Activated T-cell treated with anti-CD3 and anti-CD28 coated beads, Interleukin-2, amount 50 U/mL, for 72 hours (primary cell): ENCODE measurements at places on chromosomes 16 and 17. TPM values are rescaled to one million over a fixed set of nuclear protein-coding genes. Genes with fewer than 3 reads are reported as not detected.
A peak's percentile ranks its signal among the peaks of the same experiment; 100 is the strongest.

DNA sequence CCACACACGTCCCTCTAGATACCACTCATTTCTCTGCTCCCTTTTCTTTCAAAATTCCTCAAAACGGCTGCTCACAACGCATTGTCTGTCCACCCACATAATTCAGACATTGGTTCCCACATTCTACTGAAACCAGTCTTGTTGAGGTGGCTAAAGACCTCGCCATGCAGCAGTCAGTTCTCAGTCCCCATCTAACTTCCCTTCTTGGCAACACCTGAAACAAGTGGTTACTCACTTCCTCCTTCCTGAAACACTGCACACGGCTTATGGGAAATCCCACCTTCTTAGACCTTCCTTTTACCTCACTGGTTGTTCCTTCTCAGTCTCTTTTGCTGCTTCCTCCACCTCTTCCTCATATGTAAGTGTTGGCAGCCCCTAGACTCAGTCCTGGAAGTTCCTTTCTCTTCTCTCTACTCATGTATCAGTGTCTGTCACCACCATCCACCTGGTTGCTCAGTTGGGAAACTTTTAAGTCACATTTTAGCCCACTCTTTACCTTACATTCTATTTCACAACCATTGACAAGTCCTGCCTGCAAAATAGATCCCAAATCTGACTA, 277.1 kb downstream of the CEP112 start:
- DNase-seq = peak; percentile 21
- peak overlapping the region; percentile 64 for H3K4me3 ChIP-seq
- H3K36me3 ChIP-seq = peaks cover 23% of the 10 kb centered on the region
- H3K4me1 ChIP-seq = peaks cover 19% of the 10 kb centered on the region

GRCh38 chr16:49311823-49312222, 30.2 kb upstream of the CBLN1 start:
- DNase-seq = no peak
- H3K4me1 ChIP-seq = no peaks in the 10 kb centered on the region
- no peaks in the 10 kb centered on the region for H3K27me3 ChIP-seq

DNA sequence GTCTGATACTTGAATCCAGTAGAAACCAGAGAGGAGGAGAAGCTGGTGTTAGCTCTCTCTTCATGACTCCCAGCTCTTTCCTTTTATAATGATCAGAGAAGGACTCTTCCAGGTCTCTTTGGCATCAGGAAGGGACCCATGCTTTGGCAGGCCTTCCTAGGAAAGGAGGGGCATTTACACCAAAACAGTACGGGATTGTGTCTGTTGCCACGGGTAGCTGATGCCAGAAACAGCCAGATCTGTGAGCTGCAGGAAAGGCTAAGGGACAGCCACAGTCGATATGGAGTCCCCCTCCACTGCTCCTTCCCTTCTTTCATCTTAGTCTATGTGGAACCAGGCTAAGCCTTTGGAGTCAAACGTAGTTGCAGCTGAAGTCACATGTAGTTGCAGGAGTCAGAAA, 9.3 kb downstream of the CEP295NL start:
- no peak overlapping the region for H3K27ac ChIP-seq
- H3K27me3 ChIP-seq = no peaks in the 10 kb centered on the region
- H3K36me3 ChIP-seq = no peaks in the 10 kb centered on the region
- no peak overlapping the region for H3K4me3 ChIP-seq

DNA sequence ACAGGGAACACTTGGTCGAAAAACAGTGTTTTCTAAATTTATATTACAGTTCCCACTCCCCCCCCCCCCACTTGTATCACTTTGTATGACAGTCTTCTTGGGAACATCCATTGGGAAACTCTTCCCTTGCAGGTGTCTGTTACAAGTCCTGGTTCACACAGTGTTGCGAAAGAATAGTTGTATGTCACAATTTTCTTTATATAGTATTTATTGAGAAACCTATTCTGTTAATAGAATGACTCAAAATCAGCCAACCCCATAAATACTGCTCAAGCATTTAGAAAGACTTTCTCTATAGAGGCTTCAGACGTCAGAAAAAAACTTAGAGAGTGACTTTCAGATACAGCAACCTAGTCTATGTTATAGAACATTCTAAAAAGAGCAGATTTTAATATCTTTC, 414.4 kb downstream of the WWOX start:
- no peaks in the 10 kb centered on the region for H3K27me3 ChIP-seq
- H3K4me3 ChIP-seq = no peak overlapping the region
- no peaks in the 10 kb centered on the region for H3K36me3 ChIP-seq
- no peaks in the 10 kb centered on the region for H3K4me1 ChIP-seq
- H3K27ac ChIP-seq = no peak overlapping the region

DNA sequence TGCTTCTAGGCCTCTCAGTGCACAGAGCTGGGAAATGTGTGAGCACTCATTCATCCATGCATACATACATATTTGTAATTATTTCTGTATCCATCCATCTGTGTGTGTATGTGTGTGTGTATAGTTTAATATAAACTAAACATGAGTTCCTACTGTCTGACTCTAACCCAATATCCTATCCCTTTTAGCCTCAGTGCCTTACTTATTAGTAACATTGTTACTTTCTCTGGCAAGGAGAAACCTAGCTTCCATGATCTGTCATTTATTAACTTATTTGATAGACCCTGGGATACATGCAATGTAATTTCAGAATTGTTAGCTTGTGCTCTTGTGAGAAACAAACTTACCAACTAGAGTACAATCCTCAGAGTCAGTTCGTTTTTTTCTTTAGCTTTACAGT, 59.0 kb upstream of the WSCD1 start:
- no peak overlapping the region for H3K4me3 ChIP-seq
- H3K4me1 ChIP-seq = no peaks in the 10 kb centered on the region
- peaks cover 22% of the 10 kb centered on the region for H3K27me3 ChIP-seq
- DNase-seq = no peak
- H3K36me3 ChIP-seq = no peaks in the 10 kb centered on the region
- no peak overlapping the region for H3K27ac ChIP-seq

DNA sequence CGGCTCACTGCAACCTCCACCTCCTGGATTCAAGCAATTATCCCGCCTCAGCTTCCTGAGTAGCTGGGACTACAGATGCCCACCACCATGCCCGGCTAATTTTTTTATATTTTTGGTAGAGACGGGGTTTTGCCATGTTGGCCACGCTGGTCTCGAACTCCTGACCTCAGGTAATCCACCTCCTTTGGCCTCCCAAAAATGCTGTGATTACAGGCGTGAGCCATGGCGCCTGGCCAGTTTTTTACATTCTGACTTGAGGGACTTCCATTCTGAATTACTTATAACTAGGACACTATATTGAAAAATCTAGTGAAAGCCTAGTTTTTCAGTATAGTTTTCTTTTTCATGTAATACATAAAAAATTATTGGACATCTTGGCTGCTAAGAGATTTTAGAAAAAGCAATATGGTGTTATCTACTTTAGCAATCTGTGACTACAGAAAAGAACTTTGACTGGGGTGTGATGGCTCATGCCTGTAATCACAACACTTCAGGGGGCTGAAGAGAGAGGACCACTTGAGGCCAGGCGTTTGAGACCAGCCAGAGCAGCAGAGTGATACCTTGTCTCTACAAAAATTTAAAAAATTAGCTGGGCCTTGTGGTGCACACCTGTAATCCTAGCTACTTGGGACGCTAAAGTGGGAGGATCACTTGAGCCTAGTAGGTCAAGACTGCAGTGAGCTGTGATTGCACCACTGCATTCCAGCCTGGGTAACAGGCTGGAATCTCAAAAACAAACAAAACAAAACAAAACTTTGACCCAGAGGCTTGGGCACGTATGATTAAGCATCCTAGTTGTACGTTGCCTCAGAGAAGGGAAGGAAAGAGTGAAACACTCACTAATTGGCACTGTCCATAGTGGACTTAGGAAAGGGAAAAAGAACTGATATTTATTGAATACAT, 26.8 kb upstream of the GOSR1 start:
- no peak overlapping the region for H3K4me3 ChIP-seq
- H3K27me3 ChIP-seq = no peaks in the 10 kb centered on the region
- H3K36me3 ChIP-seq = peaks cover 26% of the 10 kb centered on the region
- no peak for DNase-seq
- no peaks in the 10 kb centered on the region for H3K4me1 ChIP-seq

DNA sequence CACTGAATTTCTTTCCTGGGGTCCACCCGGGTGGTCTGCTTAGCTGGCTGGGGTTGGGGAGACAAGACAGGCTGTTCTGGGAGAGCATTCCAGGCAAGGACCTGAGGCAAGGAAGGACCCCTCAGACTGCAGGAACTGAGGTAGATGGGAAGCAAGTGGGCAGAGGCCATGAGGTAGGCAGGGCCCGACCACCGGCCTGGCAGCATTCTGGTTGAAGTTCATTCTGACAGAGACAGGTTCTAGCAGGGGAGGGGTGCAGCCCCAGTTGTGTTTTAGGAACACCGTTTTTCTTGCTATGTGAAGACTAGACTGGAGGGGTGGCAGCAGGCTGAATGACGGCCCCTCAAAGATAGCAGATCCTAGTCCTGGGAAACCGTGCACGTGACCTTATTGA, 17.5 kb downstream of the B9D1 start:
- no peak for DNase-seq
- H3K36me3 ChIP-seq = no peaks in the 10 kb centered on the region
- H3K27me3 ChIP-seq = peaks cover 16% of the 10 kb centered on the region
- H3K4me3 ChIP-seq = no peak overlapping the region
- H3K27ac ChIP-seq = no peak overlapping the region

DNA sequence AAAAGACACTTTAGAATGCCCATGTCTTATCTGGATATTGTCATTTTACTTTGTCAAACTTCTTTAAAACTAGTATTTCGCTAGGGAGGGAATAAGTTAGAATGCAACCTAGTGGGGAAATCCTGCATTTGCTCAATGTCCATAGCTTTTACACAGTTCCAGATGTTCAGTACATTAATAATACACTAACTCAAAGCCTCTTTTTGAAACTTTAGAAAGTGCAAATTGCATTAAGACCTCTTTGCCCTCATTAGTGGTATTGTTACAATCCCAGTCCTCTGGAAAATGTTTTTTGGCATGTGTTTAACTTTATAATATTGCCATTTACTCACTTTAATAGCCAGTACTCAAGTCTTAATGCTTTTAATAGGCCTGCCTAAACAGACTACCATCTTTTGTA, 106.8 kb downstream of the BRIP1 start:
- H3K4me3 ChIP-seq = no peak overlapping the region
- H3K4me1 ChIP-seq = peaks cover 5% of the 10 kb centered on the region
- no peaks in the 10 kb centered on the region for H3K27me3 ChIP-seq
- peaks cover 11% of the 10 kb centered on the region for H3K36me3 ChIP-seq
- DNase-seq = no peak
- no peak overlapping the region for H3K27ac ChIP-seq

The C17orf100 gene
- 1.8 TPM for total RNA-seq

DNA sequence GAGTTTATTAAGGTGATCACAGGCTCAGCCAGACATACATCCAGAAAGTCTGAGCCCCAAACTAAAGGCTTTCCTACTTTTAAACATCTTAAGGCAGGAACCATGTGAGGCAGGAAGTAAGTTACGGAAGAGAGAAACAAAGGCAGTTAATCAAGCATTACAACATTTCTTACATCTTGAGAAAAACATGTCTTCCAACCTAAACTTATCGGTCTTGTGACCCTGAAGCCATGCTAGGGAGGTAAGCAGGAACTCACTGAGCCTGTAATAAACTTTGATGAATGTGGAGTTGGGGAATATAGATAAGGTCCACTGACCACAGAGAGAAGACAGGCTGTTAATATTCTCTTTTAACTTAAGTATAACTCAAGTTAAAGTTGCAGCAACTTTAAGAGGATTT, 3.5 kb upstream of the ACSM3 start:
- H3K27me3 ChIP-seq = no peaks in the 10 kb centered on the region
- no peak overlapping the region for H3K27ac ChIP-seq
- peaks cover 14% of the 10 kb centered on the region for H3K36me3 ChIP-seq
- DNase-seq = no peak

The MYOCD gene
- not detected for total RNA-seq

DNA sequence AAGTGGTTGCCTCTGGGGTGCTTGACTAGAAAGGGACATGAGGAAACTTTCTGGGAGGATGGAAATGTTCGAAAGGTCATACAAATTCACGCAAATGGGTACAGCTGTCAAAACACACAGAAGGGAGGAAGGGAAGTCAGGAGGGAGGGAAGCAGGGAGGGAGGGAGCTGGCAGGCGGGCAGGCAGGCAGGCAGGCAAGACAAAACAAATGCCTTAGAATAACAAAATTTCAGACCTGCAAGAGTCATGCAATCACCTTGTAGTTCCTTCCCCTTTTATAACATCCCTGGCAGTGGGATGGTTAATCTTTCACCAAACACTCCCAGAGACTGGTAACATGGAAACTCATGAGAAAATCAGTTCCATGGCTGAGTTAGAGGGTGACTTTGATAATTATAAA, 189.2 kb downstream of the STX8 start:
- peaks cover 9% of the 10 kb centered on the region for H3K4me1 ChIP-seq
- H3K27ac ChIP-seq = no peak overlapping the region
- H3K36me3 ChIP-seq = peaks cover 3% of the 10 kb centered on the region
- no peak overlapping the region for H3K4me3 ChIP-seq
- no peak for DNase-seq
- H3K27me3 ChIP-seq = no peaks in the 10 kb centered on the region

GRCh38 chr16:53053967-53054669, 673 bp upstream of the CHD9 start:
- DNase-seq = peak; percentile 17
- H3K27ac ChIP-seq = peak overlapping the region; percentile 62

- no peak overlapping the region for H3K4me3 ChIP-seq
- no peak for DNase-seq
- H3K36me3 ChIP-seq = peaks cover 28% of the 10 kb centered on the region
- peak overlapping the region; percentile 55 for H3K27ac ChIP-seq
- H3K4me1 ChIP-seq = no peaks in the 10 kb centered on the region
Observed at GRCh38 chr16:14608604-14609003, 21.5 kb downstream of the PARN start.

GRCh38 chr17:76535788-76536510, 1.6 kb downstream of the CYGB start:
- no peaks in the 10 kb centered on the region for H3K36me3 ChIP-seq
- no peak overlapping the region for H3K27ac ChIP-seq
- H3K4me1 ChIP-seq = no peaks in the 10 kb centered on the region
- no peak for DNase-seq
- H3K4me3 ChIP-seq = no peak overlapping the region

DNA sequence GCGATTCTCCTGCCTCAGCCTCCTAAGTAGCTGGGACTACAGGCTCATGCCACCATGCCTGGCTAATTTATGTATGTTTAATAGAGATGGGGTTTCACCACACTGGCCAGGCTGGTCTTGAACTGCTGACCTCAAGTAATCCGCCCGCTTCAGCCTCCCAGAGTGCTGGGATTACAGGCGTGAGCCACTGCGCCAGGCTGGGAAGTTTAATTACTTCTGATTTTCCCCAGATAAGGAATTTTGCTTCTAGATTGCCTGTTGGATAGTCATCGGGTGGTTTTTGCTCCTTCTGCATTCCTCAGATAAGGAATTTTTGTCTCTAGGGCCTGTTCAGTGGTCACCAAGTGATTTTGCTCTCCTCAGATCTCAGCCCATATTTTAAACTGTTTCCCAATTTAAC, 112.5 kb downstream of the MAP2K4 start:
- H3K27ac ChIP-seq = no peak overlapping the region

GRCh38 chr17:80262291-80262690, 1.6 kb downstream of the RNF213 start:
- H3K27ac ChIP-seq = peak overlapping the region; percentile 83
- peaks cover 32% of the 10 kb centered on the region for H3K36me3 ChIP-seq
- H3K27me3 ChIP-seq = no peaks in the 10 kb centered on the region
- H3K4me3 ChIP-seq = peak overlapping the region; percentile 94

- no peak overlapping the region for H3K27ac ChIP-seq
- no peaks in the 10 kb centered on the region for H3K4me1 ChIP-seq
- DNase-seq = no peak
- H3K4me3 ChIP-seq = peak overlapping the region; percentile 0
- H3K36me3 ChIP-seq = no peaks in the 10 kb centered on the region
Observed at GRCh38 chr16:73483076-73483791, 435.3 kb upstream of the ZFHX3 start.

The VWA3A gene
- total RNA-seq = 0.10 TPM
